ENCODE measurements at places on chromosomes 7 and 10. TPM values are rescaled to one million over a fixed set of nuclear protein-coding genes. Genes with fewer than 3 reads are reported as not detected.

- no peak for DNase-seq
Measured at GRCh38 chr10:52391927-52392602, 78.0 kb downstream of the DKK1 start.

DNA sequence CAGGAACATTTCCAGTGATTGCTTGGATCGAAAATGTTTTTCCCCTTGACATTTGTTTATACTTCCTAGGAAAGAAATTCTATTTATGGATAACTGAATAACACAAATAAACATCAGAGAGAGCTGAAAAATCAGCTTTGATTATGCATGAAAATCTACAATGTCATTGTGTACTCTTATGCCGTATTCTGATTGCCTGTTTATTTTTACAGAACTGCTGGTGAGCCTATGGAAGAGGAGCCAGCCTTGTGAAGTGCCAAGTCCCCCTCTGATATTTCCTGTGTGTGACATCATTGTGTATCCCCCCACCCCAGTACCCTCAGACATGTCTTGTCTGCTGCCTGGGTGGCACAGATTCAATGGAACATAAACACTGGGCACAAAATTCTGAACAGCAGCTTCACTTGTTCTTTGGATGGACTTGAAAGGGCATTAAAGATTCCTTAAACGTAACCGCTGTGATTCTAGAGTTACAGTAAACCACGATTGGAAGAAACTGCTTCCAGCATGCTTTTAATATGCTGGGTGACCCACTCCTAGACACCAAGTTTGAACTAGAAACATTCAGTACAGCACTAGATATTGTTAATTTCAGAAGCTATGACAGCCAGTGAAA lies 121.5 kb downstream of the TWIST1 start:
- DNase-seq: no peak

Gene PRLHR
- total RNA-seq: not detected

DNA sequence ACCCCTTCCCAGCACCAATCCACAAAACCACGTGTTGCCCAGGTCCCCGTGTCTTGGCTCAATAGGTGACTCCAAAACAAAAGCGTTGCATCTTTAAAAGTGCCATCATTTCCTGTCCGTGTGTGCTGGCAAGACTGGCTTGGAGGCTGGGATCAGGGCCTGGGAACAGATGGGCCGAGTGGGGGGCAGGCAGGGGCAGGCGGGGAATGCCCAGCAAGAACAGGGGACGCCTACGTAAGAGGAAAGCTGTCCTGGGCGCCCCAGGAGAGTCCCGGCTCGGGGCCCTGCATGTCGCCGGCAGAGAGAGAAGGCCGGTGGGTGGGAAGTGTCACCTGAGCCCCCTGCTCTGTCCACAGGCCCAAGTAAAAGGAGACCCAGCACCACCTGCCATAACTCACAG lies 86.5 kb downstream of the PAXIP1 start:
- DNase-seq: no peak

- no peak for DNase-seq
Measured at GRCh38 chr7:142010952-142011548, 15.4 kb downstream of the MGAM start.

DNA sequence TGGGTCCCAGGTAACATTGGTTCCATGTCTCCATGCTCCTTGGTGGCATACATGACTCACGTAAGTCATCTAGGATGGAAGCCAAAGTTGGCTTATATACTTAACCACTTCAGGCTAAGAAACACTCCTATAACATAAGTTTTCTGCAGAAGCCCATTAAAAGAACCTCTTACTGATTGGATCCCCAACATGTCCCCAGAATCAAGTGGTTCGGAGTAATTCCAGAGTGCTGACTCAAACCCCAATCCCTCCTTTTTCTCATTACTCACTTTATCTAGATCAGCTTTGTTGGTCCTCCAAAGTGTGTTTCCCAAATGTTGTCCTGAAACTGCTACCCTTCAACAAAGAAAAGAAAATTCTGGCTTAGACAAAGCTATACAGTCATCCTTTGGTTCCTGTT lies 10.1 kb upstream of the ATOH7 start:
- DNase-seq: no peak
